ENCODE measurements at places on chromosomes 4 and X. TPM values are rescaled to one million over a fixed set of nuclear protein-coding genes. Genes with fewer than 3 reads are reported as not detected.

- H3K27me3 ChIP-seq = peaks cover 2% of the 10 kb centered on the region
- no peak for DNase-seq
- H3K4me1 ChIP-seq = no peaks in the 10 kb centered on the region
- H3K27ac ChIP-seq = no peak overlapping the region
Measured at GRCh38 chr4:64584981-64585557, 175.8 kb upstream of the TECRL start.

GRCh38 chrX:136954930-136955329 lies 74.4 kb upstream of the RBMX start:
- H3K36me3 ChIP-seq = no peaks in the 10 kb centered on the region
- H3K4me1 ChIP-seq = no peaks in the 10 kb centered on the region
- DNase-seq = no peak
- peaks cover 7% of the 10 kb centered on the region for H3K27me3 ChIP-seq
- no peak overlapping the region for H3K4me3 ChIP-seq
- no peak overlapping the region for H3K27ac ChIP-seq

CBLL2 gene
- not detected for polyA plus RNA-seq

DNA sequence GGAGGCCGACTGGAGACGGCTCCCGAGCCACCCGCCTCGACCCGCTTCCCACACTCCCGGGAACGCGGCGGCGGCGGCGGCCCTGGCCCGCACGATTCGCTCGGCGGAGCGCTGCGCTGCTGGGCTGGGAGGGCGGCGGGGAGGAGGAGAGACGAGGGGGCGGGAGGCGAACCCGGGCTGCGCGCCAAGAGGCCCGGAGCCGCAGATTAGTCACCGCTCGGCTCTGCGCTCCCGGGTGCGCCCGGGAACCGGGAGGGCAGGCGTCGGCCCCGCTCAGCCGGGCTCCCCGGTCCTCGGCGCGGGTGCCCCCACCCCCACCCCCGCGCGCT lies 11.2 kb upstream of the BCOR start:
- peak overlapping the region; percentile 60 for H3K4me3 ChIP-seq
- H3K4me1 ChIP-seq = peaks cover 11% of the 10 kb centered on the region
- peak; percentile 50 for DNase-seq
- H3K36me3 ChIP-seq = no peaks in the 10 kb centered on the region

SULT1B1 gene
- 11.0 TPM for polyA plus RNA-seq

DNA sequence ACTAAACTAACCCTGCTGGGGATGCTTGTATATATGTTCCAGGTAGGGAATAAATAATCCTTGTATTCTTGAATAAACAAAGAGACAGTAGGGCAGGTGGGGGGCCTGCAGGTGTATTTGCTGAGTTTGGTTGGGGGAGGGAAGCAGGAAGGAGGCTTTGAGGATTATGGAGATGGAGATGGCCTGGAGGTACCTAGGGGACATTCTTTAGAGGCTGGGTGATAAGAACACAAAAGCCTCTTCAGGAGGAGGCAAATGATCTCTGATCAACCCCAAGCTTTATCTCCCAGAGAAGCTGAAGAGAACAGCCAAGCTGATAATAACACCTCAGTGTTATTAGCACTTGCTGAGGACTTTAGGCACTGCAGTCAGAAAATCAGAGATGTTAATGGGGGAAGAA lies 187.7 kb downstream of the MGST2 start:
- H3K27ac ChIP-seq = no peak overlapping the region
- peaks cover 55% of the 10 kb centered on the region for H3K4me1 ChIP-seq
- no peak overlapping the region for H3K4me3 ChIP-seq
- peaks cover 8% of the 10 kb centered on the region for H3K27me3 ChIP-seq
- no peaks in the 10 kb centered on the region for H3K36me3 ChIP-seq

GRCh38 chr4:133483600-133484246 lies 334.6 kb downstream of the PCDH10 start:
- no peaks in the 10 kb centered on the region for H3K4me1 ChIP-seq
- no peak for DNase-seq
- no peaks in the 10 kb centered on the region for H3K36me3 ChIP-seq
- H3K27me3 ChIP-seq = no peaks in the 10 kb centered on the region
- no peak overlapping the region for H3K4me3 ChIP-seq

GRCh38 chrX:105228602-105229001 lies 8.1 kb upstream of the TEX13A start:
- H3K27me3 ChIP-seq = no peaks in the 10 kb centered on the region
- no peak overlapping the region for H3K4me3 ChIP-seq
- no peak for DNase-seq
- no peak overlapping the region for H3K27ac ChIP-seq

MFAP3L gene
- polyA plus RNA-seq = 3.4 TPM

DNA sequence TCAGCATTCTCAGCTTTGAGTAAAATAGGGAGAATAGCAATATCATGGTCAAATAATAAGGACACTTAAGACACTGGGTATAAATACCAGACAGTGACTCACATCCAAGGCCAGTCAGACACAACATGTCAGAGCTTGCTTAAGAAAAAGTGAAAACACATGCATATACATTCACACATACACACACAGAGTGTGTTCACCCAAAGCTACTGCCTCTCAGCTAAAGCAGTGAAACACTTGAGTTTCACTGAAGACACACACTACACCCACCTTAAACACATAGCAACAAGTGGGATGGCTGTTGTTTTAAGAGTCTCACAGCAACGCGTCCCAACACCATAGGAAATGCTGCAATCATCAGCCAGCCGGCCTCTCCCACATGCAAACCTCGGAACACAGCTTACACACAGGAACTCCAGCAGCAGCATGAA lies 14.4 kb downstream of the SHROOM4 start:
- no peaks in the 10 kb centered on the region for H3K4me1 ChIP-seq
- H3K27ac ChIP-seq = no peak overlapping the region
- H3K27me3 ChIP-seq = no peaks in the 10 kb centered on the region
- DNase-seq = no peak

DNA sequence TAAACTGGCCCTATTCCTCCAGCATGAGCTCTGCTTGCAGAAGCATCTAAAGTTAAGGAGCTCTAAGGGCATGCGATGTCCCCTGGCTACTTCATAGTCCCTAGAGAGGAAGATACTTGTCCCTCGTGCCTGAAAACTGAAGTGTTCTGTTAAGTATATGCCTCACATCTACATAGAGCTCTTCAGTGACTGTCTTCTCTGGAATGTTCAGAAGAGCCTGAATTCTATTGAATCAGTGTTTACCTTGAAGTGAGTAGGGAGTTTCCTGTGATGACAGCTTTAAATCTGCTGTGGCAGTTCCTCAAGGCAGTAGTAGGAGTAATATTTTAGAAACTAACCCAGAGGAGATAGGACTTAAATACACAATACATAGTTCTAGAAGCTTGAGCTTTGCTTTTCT lies 111.2 kb downstream of the ZNF518B start:
- no peak overlapping the region for H3K27ac ChIP-seq
- H3K36me3 ChIP-seq = no peaks in the 10 kb centered on the region
- peaks cover 14% of the 10 kb centered on the region for H3K27me3 ChIP-seq
- DNase-seq = no peak
